ENCODE measurements at places on chromosomes 7 and 10. TPM values are rescaled to one million over a fixed set of nuclear protein-coding genes. Genes with fewer than 3 reads are reported as not detected.

Gene SLC13A1
- not detected for polyA plus RNA-seq

Gene DIP2C
- polyA plus RNA-seq, result 19.1 TPM

- DNase-seq, result no peak
Measured at GRCh38 chr7:36742911-36743775, 18.8 kb upstream of the AOAH start.

DNA sequence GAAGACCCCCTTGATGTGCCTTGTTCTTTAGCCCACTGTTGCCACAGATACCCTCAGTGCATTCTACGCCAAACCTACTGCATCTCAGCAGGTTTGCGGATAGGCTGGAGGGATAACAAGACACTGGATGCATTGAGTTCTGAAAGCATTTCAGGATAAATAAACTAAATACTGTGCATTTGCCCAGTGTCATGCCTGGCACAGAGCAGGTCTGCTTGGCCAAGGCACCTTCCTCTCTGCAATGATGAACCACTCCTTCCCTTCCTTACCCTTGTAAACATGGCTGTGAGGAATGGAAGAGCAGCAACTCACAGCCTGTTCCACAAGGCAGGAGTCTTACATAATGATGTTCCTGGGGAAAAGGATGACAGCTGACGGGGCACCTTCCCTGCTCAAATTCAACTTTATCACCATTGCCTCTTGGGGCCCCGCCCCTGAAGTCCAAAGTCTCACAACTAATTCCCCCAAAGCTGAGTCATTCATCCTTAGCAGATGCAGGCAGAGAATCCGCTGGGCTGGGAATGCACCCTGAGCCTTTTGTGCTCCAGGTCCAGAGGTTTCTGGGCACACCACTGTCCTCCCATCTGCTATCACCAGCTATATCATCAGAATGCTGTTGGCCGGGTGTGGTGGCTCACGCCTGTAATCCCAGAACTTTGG lies 11.6 kb downstream of the DDX56 start:
- no peak for DNase-seq

DNA sequence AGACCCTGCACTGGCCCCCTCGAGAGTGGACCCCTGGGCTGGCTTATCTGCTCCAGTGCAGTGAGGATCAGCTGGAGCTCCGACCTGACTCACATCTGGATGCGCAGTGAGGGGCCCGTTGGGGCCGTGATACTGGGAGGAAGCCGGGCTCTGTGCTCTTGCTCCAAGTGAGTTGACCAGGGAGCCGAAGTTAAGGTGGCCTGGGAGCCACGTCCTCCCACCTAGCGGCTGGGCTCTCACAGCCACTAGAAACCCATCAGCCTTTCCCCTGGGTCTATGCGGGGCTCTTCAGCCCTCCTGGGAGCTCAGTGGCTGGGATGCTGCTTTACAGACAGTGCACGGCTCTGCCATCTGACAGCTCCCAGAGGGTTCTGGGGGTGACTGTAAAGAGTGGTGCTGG lies 9.1 kb downstream of the ALKBH4 start:
- no peak for DNase-seq

DNA sequence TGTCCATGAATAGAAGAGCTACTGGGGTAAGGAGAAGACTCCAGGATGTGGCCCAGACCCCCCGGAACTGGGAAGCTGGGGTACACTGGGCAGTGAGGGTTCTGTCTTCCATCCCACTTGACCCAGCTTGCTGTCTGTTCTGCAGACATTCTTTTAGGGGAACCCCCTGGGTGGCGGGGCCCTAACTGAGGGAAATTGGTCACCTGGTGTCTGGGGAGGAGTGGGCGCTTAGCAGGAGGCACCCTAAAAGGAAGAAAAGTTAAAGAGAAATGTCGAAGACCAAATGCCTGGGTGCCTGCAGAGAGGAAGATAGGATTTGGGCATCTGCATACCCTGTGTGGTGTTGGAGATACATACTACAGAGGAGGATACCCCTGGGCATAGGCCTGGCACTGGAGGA lies 1.0 kb downstream of the AP1S1 start:
- DNase-seq, result no peak

- DNase-seq, result no peak
Measured at GRCh38 chr10:70722820-70723424, 50.6 kb downstream of the ADAMTS14 start.

GRCh38 chr10:50373821-50374501 lies 122.6 kb upstream of the ASAH2 start:
- no peak for DNase-seq

DNA sequence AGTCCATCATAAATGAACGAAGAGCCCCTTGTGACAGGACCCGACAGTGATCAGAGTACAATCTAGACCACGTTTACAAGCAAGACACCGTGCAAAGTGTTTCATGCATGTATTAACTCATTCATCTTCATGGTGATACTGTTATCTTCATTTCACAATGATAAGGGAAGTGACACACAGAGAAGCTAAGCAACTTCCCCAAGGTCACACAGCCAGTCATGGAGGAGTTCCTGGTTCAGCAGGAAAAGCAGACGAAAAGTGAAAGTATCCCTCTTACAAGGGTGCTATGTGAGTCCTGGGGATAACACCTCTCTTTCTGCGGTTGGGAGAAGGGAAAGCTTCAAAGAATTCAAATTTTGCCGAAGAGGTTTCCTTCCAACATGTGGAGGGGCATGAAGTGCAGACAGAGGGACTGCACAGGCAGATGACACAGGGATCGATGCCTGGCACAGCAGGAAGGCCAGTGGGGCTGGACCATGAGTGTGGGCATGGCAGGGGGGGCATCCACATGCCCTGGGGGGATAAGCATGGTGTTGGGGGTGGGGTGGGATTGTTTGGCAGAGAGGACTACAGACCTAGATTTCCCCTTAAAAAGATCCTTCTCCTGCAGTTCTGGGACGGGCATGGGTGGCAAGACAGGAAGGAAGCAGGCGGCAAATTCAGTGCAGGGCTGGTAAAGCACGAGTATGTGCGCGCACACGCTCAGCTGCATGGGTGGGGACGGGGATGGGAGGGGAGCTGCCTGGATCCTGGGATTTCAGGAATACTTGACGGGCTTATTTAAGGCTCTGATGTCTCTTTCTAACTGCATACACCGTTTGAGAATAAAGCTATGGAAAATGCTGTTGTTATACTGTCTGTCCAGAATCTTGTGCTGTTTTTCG lies 33.5 kb upstream of the DDC start:
- DNase-seq, result no peak
